ENCODE measurements at places on chromosomes 7 and 10. TPM values are rescaled to one million over a fixed set of nuclear protein-coding genes. Genes with fewer than 3 reads are reported as not detected.

ZNF679 gene
- total RNA-seq: not detected

TUBB8 gene
- not detected for total RNA-seq

BMPER gene
- total RNA-seq: not detected

NEUROD6 gene
- not detected for total RNA-seq

MCM10 gene
- total RNA-seq: 7.0 TPM

TRIM74 gene
- total RNA-seq: not detected

All from Karpas-422 (cell line).